ENCODE measurements at places on chromosomes 16 and 17.
A peak's percentile ranks its signal among the peaks of the same experiment; 100 is the strongest.

GRCh38 chr17:69473841-69474831, 59.6 kb downstream of the MAP2K6 start:
- DNase-seq = no peak

GRCh38 chr16:57576429-57576870, 34.0 kb downstream of the ADGRG5 start:
- DNase-seq = peak; percentile 71

DNA sequence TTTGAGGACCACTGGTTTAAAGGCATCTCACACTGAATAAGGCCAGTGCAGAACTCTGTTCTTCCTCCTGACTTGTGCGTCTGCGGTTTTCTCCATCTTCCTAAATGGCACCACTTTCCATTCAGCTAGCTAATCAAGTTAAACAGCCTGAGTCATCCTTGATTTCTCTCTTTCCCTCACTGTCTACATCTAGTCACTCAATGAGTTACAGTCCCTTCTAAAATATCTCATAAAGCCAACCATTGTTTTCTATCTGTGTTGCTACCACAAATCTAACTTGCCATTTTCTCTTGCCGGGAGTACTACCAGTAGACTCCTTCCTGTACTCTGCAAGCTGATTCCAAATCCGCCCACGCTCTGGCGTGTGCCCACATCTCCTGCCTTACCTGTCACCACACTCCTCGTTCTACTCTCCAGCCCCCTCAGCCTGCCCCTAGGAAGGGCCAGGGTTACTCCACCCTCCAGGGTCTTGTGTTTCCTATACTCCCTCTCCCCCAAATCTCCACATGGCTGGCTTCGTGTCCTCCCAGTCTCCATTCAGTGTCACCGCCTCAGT, 324.5 kb downstream of the SNX29 start:
- no peak for DNase-seq

GRCh38 chr17:71741836-71742235, 379.0 kb upstream of the SOX9 start:
- no peak for DNase-seq

GRCh38 chr16:30526137-30526822, at the start of gene ZNF768:
Gene ZNF768 (minus strand): TSS chr16:30526566. CDS start chr16:30526413, 153 bp downstream.
- peak; percentile 38 for DNase-seq

- DNase-seq = no peak
Observed at GRCh38 chr17:42944211-42944610, 20.0 kb downstream of the AARSD1 start.

DNA sequence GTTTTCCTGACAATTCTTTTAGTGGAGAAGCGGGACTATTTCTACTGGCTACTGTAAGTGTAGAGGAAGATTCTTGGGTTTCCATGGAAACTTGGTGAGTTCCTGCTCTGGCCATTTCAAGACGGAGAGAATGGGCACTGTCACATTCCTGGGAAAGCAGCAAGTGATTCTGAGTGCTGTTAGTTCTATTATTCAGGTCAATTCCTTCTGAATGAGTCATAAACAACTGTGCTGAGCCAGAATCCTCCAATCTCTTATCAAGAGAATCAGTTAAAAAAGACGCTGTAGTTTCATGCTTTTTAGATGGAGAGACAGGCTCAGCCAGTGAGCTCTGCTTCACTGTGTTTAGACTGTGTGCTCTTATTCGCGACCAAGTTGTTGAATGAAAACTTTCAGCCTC, 19.6 kb downstream of the AKAP10 start:
- DNase-seq = no peak

GRCh38 chr17:73272906-73273218, 11.2 kb upstream of the CPSF4L start:
- no peak for DNase-seq

- no peak for DNase-seq
Observed at GRCh38 chr17:77371117-77371887, 230.5 kb downstream of the SEC14L1 start.

DNA sequence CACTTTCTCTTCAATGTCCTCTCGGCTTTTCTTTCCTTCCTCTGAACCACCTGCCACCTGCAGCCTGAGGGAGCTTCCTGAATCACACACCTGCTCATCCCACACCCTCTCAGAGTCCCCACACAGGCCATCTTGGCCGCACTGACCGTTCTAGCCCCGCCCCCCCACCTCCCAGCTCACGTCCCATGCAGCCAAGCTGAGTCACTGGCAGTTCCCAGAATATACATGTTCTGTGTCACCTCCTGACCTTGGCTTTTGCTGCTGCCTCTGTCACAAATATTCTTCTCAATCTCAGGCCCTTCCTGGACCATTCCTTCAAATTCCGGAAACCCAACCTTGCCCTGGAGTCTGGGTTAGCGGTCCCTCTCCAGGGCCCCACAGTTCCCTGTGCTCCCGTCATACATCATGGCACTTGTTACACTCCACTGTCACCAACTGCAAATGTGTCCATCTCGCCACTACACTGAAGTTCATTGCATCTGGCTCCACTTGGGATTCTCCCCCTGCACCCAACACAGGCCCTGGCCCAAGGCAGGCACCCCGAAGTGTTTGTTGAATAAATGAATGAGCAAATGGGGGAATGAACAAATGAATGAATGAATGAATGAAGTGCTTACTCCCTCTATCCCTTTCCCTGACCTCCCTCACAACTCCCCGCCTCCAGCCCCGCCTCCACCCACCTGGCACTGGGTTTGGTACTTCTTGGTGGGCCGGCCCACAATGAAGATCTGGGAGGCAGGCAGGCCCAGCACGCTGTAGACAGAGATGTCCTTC, 12.8 kb downstream of the PIMREG start:
- DNase-seq = no peak

- DNase-seq = no peak
Observed at GRCh38 chr17:72861811-72862210, 230.7 kb downstream of the SLC39A11 start.

DNA sequence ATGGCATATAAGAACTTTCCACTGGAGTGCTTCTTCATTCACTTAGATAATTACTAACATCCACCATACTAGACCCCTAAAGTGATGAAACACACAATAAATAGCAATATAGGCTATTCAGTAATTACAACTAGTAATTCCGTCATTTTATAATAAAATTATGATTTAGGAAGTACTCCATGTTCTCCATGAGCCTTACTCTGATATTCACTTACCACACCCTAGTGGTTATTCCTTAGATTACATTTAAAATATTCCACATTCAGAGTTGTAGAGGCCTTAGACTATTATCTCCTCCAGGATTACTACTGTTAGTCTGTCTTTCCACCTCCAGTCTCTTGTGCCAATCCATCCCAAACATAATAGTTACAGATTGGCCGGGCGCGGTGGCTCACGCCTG, 62.4 kb downstream of the STH start:
- DNase-seq = no peak

DNA sequence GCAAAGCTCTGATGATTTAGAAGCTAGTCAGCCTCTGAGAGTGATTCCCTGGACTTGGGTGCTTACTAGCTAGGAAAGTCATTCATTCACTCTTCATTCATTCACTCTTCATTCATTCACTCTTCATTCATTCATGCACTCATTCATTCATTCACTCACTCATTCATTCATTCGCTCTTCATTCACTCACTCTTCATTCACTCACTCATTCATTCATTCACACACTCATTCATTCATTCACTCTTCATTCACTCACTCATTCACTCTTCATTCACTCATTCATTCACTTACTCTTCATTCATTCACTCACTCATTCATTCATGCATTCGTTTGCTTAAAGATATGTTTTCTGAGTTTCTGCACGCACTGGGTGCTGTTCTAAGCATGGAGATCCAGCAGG, 292.7 kb upstream of the TNRC6C start:
- no peak for DNase-seq

- DNase-seq = no peak
Observed at GRCh38 chr17:47990962-47991731, 20.2 kb downstream of the CDK5RAP3 start.

- no peak for DNase-seq
Observed at GRCh38 chr17:27743281-27743885, 56.9 kb downstream of the NOS2 start.

DNA sequence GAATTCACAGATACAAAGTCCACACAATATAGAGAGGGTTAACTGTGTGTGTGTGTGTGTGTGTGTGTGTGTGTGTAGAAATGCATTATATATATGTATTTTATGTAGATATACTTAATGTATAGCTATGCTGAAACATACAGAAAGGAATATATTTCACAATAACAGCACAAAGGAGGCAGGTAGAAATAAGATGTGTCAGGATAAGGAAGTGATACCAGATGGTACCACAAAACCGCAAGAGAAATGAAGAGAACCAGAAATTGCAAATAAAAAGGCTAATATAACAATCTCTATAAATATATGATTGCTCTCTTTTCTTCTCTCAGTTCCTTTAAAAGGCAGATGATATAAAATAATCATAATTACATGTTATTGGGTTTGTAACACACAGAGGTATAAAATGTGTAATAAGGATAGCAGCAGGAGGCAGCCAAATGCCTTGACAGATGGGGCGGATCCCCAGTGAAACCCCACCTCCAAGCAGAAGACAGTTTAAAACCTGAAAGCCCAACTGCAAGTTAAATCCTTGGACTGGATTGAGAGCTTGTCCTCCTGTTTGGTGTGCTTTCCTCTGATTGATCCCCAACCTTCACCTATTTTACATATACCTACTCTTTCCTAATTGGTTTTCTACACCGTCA, 365.4 kb upstream of the C16orf82 start:
- DNase-seq = no peak

- no peak for DNase-seq
Observed at GRCh38 chr16:84834403-84834772, 14.6 kb downstream of the CRISPLD2 start.

DNA sequence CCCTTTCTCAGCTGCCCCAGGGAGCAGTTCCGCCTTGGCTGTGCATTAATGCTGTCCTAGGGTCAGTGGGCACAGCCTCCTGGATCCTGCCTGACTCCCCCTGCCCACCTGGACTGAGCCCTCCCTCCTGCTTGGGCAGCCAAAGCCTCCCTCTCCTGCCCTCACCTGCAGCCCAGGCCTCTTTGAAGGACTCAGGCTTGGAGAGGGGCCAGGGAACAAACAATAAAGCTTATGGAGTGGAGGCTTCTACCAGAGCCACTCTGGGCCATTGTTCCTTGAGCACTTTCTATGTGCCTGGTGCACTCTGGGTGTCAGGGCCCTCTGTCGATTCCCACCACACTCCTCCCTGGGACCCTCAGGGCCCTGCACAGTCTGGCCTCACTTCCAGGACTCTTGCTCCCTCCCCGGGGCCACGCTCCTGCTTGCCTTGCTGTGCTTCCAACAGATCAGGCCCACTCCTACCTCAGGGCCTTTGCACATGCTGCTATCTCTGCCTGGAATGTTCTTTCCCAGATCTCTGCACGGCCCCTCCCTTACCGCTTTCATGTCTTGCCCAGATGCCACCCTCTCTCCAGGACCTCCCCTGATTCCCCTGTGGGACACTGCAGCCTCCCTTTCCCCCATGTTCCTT, 5.0 kb downstream of the KCNJ12 start:
- no peak for DNase-seq

DNA sequence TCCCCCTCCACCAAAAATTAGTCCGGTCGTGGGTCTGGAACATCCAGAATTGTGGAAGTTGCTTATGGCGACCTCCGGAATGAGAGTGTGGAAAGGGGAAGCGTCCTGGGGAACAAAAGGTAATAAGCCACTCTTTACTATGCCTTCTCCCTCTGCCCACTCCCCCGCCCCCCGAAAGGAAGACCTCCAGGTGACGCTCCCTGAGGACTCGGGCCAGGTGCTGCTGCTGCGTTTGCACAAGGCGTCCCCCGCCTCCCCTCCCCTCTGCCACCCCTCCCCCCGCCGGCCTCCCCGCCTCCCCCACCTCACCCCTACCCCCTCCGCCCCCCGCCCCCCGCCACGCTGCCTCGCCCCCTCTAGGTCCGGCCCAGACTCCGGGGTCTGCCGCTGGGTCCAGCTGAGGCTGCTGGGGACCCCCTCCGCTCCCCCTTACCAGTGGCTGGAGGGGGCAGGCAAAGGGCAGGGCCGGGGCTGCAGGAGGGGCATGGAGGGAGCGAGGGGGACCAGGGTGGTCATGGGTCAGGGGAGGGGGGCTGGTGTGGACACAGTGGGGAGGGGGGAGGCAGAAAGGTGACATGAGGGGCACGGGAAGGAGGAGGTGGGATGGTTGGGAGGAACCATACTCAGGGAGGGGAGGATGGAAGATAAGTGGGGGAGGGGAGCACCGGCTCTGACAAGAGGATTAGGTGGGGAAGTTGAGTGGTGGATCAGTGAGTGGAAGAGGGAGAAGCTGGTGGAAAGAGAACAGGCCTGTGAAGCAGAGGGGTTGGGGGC, 23.6 kb downstream of the ALOX12B start:
- no peak for DNase-seq

GRCh38 chr17:5629128-5629527, 44.8 kb upstream of the NLRP1 start:
- no peak for DNase-seq

DNA sequence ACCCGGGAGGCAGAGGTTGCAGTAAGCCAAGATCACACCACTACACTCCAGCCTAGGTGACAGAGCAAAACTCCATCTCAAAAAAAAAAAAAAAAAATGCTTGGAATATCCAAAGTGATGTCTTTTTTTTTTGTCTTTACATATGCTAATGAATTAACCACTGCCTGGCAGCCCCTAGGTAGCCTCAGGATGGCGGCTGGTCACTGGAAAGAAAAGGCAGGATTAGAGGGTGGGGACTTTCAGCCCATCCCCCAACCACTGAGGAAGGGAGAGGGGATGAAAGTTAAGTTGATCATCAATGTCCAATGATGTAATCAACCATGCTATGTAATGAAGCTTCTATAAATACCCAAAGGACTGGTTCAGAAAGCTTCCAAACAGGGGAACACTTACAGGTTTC, 26.8 kb downstream of the RNF157 start:
- DNase-seq = no peak

DNA sequence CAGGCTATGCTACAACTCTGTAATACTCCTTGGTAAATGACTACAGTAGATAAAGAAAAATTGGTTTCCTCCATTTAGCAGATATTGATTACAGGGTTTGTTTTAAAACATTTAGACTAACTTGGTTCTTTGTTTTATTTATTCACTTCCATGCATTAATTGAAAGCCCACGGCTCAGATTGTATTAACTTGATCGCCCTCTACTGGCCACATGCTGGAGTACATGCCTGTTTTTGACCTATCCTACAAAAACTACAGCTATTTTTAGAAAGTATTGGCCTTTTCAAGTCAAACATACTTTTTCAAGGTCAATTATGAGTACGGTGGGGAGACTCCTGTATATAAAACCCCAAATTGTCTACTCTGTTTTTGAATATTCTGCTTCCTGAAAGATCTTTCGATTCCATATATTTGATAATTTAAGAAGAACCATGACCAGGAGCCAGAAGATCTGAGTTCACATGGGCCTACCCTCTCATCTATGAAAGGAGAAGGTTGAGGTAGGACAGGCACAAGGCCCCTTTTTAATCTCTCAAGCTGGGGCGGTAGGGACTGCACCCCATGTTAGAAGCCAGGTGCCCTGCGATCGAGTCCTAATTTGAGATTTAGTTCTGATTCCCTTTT, 51.8 kb downstream of the CA10 start:
- peak; percentile 9 for DNase-seq

GRCh38 chr16:14095883-14096551, 24.9 kb downstream of the MRTFB start:
- DNase-seq = no peak

GRCh38 chr17:6799738-6800137, 23.7 kb downstream of the FBXO39 start:
- DNase-seq = no peak

Data from HL-60 (cell line).